ENCODE measurements at places on chromosomes 7 and 10.

- no peak for DNase-seq
These were observed 98.5 kb downstream of the ST7 start for GRCh38 chr7:117051808-117052207.

GRCh38 chr10:69634759-69635425, 4.8 kb downstream of the FAM241B start:
- DNase-seq, result no peak

GRCh38 chr7:2360796-2361195, 6.2 kb downstream of the EIF3B start:
- no peak for DNase-seq

DNA sequence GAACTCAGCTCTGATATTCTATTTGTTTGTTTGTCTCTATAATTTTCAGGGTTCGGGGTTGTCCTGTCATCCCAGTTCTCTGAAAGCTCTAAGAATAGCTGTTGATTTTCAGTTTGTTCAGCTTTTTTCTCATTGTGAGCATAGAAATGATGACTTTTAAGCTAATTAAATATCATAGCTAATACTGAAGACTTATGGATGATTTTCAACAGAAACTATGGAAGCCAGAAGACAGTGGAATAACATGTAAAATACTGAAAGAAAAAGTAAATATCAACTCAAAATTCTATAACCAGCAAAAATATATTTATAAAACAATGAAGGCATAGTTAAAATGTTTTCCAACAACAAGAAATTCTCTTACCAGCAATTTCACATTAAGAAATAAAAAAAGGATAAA, 96.4 kb upstream of the ETV1 start:
- DNase-seq, result no peak

GRCh38 chr10:120632942-120633341, 175.9 kb downstream of the PLPP4 start:
- DNase-seq, result no peak

DNA sequence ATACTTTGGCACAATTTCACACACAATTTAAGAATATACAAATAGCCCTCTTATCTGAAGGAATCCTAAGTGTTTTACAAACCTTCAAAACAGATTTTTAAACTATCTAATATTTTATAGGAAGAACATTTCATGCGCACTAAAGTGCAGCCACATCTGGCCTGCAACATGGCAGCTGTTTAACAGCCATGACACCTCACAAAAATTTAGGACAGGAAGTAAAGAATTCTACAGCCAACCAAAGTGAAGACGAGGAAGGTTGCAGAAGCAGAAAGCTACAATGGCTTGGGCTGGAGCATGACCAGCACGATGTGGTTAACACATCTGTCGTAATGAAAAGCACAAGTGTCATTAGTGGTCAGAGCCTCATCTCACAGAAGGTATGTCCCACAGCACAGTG, 238.1 kb downstream of the HPSE2 start:
- no peak for DNase-seq

- DNase-seq, result no peak
These were observed 171.0 kb downstream of the ARL5B start for GRCh38 chr10:18830277-18830676.

DNA sequence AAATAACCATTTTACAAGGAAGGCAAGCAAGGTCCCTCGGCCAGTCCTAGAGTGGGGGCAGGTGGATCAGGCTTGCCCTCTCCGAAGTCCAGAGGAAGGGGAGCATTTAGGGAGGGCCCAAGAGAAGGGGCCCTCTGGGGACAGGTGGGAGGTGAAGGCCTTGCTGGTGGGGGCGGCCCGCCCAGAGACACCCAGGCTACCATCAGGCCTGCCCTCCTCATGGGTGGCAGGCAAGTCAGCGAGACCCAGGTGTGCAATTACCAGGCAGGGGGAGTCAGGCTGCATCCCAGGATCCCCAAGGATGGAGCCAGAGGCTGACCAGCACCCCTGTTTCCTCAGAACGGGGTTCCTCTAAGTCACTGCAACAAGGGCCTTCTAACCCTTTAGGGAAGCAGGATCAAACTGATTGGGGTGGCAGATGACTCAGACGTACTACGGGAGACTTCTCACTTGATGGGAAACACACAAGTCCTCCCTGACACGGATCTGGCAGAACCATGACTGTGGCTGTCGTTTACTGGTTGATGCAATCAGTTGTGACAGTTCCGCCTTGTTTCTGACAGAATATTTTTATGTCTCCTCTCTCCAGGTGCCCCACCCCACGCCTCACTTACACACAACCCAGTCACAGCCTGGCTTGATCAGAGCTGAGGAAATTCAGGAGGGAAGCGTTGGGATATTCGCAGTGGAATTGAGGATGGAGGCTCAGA, 8.2 kb downstream of the LOXL4 start:
- no peak for DNase-seq

DNA sequence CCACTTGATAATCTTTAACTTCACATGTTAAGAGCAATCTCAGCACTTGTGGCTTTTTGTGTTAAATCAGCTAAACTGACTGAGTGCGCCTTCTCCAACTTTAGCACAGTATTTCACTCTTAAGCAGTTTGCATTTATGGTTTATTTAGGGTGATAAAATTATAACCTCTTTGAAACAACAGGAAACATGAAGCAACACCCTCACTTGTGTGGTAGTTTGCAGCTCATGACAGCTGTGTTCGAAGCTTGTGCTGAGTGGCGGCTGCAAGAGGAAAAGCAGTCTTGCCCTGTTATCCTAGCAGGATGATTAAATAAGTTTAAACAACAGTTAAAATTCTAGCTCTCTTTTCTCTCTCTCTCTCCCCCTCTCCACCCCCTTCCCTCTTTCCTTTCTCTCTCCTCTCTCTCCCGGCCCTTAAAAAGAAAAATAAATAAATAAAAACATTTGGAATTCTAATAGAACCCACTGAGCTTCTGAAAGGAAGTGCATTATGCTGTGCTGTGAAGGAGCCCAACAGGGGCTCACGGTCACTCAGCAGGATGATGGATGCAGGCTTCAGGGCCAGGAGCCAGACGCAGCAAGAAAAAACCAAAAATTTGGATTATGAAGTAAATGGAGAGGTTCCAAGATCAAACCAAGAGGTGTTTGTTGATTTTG, 25.2 kb downstream of the OGDH start:
- DNase-seq, result no peak

GRCh38 chr10:129810-130209, 5.4 kb upstream of the ZMYND11 start:
- DNase-seq, result no peak

GRCh38 chr10:124799211-124799610, 2.4 kb upstream of the ABRAXAS2 start:
- no peak for DNase-seq

- no peak for DNase-seq
These were observed 241.7 kb upstream of the PLXNA4 start for GRCh38 chr7:132817949-132818348.

- DNase-seq, result no peak
These were observed 14.4 kb upstream of the SPRN start for GRCh38 chr10:133438711-133439273.

DNA sequence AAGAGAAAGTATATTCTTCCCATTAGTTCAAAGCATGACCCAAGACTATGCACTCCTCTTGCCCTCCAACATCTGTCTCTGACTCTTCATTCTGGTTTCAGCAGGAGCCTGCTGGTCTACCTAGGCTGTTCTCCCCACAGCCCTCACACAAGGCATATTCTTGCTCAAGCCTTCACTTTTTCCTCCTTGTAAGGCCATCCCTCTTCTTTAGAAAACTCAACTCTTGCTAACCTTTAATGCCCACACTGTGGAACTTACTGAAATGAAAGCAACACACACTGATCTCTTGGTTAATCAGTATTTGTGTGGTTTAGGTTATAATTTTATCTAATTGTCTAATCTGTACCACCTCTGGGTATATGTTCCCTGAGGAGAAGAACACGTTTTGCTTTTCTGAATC, 75.8 kb downstream of the PRKCQ start:
- no peak for DNase-seq

GRCh38 chr10:38093816-38094157, 350 bp upstream of the ZNF37A start:
- DNase-seq, result peak; percentile 13

DNA sequence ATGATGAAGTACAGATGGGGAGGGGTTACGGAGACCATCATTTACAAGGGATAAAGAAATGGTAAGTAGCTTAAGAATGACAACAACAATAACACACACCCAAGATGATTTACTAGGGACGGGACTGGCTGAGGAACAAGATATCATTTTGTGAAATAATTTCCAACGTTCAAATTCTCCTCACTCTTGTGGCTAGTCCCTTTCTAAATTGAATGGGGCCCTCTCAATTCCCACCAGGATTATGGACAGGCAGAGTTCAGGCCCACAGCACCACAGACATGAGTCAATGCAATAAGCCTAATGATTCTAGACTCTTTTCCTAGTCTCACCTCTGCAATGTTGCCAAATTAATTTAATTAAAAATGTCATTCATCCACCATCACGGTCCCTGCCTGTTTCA, 448.1 kb downstream of the KCNMA1 start:
- DNase-seq, result no peak

GRCh38 chr7:378041-378420, 88.1 kb downstream of the FOXL3 start:
- DNase-seq, result no peak

GRCh38 chr7:138023618-138024342, 21.9 kb upstream of the CREB3L2 start:
- DNase-seq, result no peak

DNA sequence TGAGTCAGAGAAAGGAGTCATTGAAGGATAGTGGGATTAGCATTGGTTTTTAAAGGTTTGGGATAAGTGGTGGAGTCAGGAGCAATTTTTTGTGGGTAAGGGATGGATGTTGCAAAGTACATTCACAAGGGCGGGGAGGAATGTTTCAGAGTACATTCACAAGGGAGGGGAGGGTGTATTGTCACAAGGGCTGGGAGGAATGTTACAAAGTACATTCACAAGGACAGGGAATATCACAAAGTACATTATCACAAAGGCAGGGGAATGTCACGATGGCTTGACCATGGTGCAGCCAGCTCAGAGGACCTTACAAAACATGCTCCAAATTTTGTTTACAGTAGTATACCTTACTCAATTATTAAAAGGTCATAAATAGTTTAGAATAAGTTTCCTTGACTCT, 30.3 kb downstream of the C1GALT1 start:
- no peak for DNase-seq

DNA sequence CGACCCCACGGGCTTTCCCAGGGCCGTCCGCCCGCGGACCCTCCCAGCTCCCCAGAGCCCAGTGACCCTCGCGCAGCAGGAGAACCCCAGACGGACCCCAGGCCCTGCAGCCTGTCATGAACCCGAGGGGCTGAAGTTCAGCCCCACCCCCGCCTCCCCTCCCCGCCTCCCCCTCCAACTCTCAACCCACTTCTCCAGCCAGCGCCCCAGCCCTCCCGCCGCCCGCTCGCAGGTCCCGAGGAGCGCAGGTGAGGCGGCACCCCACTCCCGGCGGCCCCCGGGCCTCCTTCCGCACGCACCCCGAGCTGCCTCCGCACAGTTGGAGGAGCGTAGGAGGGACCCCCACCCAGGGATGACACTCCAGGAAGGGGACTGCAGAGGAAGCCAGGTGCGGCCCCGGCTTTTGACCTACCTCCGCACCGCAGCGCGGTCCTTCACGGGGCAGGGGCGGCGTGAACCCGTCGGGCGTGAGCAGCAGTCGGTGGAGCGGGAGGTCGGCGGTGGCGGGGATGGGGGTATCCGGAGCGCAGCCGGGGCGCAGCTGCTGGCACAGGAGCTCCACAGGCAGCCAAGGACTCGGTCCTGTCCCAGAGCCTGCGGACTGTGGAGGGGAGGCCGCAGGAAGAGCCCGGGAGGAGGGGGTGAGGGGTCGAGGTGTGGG, at the start of gene TMEM176A:
Gene TMEM176A (plus strand): TSS at position 189 of the 661 bp plus-strand sequence. CDS start 782 bp downstream, outside the sequence.
- DNase-seq, result no peak

GRCh38 chr10:125865120-125865519, 16.0 kb downstream of the DHX32 start:
- no peak for DNase-seq

DNA sequence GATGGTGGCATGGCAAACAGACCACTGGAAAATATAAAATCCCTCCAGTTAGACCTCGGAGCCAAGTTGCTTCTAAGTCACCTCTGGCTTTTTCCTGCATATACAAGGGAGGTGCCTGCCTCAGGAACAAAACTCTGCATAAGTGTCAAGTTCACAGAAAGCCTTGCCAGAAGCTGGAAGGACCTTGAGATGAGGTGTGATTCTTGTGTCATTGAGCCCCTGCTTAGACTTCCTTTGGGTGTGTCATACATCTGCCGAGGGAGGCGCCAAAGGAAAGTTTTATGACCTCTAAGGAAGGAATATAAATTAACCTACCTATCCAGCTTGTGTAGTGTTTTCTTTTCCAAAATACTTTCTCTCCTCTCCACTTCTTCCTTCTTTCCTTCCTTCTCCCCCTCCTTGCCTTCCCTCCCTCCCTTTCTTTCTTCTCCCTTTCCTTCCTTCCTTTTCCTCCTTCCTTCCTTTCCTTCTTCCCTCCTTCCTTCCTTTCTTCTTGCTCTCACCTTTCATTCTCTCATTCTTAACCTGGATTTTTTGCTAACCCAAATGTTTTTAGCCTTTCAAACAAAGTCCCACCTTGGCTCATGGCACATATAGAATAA, 75.2 kb downstream of the TRIL start:
- DNase-seq, result no peak

DNA sequence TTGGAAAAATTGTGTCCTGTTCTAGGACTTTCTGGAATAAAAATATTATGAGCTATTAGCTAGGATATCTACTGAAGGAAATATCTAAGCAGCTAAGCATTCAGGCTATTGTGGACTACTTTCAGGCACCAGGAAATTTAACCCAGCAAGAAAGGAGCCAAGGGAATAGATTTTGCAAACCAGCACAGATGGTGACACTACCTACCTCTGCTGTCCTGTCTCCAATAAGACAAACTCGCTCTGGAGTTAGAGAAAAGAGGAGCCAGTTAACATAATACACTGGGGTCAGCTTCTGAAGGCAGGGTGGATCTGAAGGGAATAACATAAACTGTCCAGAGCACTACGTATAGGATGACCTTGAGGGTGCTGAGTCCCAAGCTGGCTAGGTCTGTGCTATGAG, 223.7 kb upstream of the PRSS58 start:
- DNase-seq, result no peak

DNA sequence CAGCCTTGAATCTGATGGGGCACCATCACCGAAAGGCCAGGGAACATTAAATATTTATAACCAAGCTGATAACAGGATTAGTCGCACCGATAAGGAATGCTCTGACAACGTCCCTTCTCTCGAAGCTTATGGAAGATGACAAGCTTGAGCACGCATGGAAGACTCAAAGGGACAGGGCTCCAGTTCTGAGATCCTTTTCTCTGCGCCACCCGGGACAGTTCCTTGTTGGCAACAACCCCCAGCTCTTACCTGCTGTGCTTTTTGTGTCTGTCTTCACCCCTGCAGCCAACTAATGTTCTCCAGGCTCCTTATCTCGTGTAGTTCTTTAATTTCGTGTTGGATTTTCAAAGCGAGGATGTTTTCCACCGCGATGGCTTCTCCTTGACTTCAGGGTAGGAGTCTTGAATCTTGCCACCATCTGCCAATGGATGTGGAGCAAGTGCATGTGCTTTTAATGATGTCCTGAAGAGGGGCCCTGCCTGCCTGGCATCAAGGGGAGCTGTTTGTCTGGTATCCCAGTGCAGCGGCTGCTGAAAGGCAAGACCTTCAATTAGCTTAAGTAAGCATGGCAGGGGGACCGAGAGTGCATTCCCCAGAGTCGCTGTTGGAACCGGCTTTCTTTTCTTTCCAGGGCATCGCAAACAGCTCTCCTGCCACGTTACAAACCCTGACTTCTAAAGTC, 354 bp upstream of the FERD3L start:
- no peak for DNase-seq
